Foreskin fibroblast (primary cell): ENCODE measurements at places on chromosomes 6 and 20.

DNA sequence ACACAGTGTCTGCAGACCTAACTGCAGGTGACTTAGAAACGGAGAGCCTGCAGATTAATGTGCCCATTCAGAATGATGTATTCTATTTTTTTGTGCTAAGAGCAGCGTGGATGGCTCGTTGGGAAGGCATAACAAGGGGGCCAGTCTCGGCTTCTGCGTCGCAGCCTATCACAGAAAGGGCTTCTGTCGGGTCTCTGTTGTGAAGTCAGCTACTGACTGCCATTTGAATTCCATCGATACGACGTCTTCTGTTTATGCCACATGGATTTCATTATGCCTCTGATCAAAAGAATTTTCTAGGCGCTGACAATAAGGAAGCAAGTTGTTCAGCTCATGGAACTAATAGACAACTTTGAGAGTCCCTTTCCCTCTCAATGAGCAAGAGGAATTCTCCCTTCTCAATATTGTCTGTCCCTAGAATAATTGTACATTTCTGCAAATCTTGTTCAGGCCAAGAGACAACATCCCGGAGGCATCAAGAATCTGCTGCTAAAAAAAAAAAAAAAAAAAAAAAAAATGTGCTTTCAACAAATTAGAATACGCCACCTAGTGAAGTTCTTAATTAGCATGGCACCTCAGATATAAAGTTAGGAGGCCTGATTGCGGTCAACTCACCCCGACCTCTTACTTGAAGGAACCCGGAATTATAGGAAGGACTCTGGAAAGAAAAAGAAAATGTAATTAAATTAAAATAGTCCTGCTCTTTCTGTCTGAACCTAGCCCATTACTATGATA, 223.9 kb downstream of the TSHZ2 start:
- DNase-seq: no peak

DNA sequence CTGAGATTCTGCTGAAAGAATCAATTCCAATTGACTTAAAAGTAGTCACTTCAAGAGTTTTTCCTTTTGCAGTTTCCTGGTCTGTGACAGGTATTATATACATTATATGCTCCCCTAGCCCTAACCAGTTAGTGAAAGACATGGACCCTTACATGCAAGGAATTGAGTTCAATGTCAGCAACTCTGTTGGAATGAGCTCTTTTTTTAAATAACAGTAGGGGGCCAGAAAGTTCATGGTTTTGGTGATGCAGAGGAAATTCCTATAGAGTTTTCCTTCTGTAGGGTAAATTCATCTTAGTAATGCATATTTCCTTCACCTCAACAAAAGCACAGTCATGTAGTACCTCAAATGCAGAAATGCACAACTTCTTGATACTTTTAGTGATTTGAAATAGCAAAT, 172.2 kb downstream of the KIF6 start:
- DNase-seq: no peak

DNA sequence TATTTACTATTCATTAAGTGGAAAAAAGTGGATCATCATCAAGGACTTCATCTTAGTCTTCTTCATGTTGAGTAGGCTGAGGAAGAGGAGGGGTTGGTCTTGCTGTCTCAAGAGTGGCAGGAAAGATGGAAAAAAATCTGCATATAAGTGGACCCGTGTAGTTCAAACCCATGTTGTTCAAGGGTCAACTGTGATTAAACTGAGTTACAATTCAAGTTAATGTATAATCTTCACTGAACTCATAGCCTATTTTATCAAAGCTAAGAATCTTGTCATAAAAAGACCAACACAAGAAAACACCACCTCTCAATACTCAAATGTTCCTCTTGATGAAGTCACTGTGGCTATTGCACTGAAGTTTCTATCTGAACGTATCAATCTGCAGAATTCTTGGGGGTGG, 260.2 kb downstream of the FNDC1 start:
- no peak for DNase-seq

DNA sequence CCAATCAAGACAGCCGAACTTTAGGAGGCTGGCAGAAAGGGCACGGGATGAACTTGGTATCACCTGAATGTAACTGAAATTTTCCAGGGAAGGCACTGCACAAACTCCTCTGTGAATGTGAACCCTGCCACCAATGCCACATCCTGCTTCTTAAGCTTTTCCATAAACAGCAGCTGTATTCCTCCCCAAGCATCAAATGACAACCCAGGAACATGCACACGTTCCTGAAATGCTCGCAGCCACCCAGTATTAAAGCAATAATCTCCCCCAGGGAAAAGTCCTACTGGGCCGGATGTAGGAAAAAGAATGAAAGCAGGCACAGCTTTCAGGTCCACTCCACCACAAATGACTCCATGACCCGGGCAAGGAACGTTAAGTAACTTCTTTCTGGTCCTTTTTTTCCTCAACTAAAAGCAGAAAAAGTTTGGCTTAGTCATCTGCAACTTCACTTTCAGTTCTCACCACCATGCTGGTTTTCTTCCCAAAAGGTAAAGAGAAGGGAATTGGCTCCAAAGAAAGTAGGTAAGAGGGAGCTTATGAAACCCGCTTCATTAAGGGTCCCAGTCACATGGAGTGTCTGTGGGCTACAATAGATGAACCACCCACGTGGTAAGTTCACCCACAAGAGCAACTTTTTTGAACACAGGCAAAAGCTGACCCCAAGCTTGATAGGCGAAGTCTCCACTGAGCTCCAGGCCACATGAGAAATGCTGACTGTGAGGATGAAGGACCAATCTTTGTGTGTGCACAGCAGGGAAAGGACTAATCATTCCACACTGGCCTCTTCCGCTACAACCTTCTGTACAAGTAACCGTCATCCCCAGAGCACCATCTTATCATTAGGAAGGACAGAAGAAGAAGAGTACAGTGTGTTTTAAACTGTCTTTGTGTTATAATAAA, 90.1 kb downstream of the HIVEP2 start:
- no peak for DNase-seq

DNA sequence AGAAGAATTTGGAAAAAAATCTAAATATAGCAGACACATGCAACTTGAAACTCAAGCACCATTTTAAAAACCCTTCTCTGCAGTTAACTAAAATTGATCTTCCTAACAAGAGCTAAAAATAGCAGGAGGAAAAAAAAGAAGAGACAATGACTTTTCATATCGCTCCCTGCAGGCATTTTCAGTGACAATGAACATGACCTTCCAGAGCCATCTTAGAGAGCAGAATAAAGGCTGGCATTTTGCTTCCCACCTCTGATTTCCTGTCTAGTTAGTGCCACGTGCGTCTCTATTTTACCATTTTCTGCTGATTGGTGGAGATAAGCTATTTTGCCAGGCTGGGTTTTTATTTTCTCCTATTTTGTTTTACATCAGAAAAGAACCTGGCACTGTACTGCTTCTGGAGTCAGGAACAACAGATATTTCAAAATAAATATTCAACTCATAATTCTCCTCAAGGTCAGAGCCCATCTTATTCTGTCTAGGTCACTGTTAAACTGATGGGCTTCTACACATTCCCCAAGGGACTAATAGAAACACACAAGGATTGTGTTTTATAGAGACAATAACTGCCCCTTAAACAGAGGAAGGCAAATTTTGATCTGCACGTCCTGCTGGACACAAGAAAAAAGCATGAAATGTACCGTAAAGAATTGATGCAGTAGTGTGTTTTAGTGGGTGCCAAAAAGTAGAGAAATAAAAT, 70.2 kb upstream of the ENPP5 start:
- DNase-seq: no peak

DNA sequence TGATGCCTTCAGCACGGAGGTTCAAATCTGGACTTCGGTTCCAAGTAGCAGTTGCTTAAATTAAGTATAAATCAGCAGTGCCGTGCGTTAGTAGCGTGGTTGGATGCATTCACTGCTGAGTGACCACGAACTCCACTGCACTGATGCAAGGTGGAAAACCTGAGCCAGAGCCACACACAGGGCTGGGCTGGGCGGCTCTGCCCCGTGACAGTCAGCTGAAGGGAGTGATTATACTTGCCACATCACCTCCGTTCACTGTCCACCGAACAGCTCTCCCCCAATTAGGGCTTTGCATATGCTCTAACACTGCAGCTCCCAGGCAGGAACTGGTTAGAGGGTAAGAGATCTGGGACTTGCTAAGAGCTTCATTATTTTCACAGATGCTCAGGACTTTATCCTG, 22.2 kb downstream of the PPP1R3G start:
- DNase-seq: no peak

DNA sequence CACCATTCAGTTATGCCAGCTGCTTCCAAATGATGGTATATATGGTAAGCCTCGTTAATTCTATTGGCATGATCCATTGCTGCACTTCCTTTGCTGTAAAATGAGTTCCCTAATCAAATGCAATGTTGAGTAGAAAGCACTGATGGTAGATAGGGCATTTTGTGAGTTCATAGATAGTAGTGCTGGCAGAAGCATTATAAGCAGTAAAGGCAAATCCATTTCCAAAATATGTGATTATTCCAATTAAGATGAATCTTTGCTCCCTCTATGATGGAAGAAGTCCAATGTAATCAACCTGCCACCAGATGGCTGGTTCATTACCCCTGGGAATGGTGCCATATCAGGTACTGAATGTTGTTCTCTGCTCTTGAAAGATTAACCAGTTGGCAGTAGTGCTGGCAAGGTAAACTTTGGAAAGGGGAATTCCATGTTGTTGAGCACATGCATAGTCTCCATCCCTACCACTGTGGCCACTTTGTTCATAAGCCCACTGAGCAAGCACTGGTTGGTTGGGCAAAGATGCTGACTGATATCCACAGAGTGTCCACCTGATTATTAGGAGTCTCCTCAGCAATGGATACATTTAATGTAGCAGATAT, 5.6 kb upstream of the TBPL1 start:
- DNase-seq: no peak

GRCh38 chr6:76697585-76697984, 625.1 kb upstream of the IMPG1 start:
- peak; percentile 7 for DNase-seq

DNA sequence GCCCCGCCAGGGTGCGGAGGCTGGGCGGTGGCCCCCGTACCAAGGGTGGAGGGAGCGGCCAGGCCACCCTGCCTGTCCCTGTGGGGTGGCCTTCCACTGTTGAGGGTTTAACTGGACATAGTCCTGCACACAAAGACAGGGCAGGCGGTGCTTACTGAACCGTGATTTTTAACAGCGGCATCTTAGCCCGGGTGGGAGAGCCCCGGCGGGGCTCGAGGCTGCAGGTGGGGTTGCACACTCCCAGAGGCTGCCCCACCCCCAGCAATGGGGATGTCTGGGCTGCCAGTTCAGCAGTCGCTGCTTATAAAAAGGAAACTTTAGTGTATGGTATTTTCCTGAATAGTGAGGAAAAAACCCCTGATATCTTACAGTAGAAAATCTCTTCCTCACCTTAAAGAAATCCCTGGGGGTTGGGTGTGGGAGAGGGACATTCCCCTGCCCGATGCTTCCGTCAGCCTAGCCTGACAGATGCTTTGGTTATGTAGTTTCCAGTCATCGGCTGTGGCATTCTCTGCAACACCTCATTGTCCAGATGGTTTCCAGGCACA, 79.4 kb downstream of the IRF4 start:
- DNase-seq: no peak

- no peak for DNase-seq
Measured at GRCh38 chr6:42177514-42178364, 4.6 kb downstream of the GUCA1A start.

GRCh38 chr6:44955145-44955544, 373.0 kb upstream of the RUNX2 start:
- DNase-seq: no peak

DNA sequence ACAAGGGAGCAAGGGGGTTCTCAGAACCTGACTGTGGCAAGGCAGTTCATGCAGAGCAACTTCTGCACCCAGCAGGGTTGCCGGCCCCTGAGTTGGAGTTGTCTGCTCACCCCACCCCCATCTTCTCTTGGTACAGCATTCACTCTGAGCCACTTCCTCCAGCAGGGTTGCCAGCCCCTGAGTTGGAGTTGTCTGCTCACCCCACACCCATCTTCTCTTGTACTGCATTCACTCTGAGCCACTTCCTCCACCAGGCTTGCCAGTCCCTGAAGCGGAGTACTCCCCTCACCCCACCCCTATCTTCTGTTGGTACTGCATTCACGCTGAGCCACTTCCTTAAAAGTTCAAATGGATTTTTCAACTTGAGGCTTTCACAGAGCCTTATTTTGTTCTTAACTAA, 79.7 kb upstream of the SYNDIG1 start:
- DNase-seq: no peak

DNA sequence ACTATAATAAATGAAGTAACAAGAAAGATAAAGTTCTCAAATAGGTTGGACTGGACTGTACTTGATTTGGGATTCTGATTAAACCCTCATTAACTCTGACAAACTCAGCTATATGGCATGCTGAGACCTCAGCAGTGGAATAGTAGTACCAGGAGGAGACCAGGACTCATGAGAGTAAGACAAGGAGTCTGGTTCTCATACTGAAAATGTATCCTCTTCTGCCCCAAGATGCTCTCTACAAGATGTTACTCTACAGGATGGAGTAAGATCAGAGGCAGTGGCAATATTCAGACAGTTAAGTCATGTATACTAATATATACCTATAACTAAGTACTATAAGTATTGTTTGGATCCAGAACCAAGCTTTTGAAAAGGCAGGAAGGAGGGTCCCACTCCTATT, 31.9 kb upstream of the SYNCRIP start:
- peak; percentile 26 for DNase-seq

- no peak for DNase-seq
Measured at GRCh38 chr6:80185492-80185891, 79.0 kb downstream of the BCKDHB start.

- DNase-seq: no peak
Measured at GRCh38 chr6:32718879-32719278, 22.3 kb upstream of the HLA-DQA2 start.

DNA sequence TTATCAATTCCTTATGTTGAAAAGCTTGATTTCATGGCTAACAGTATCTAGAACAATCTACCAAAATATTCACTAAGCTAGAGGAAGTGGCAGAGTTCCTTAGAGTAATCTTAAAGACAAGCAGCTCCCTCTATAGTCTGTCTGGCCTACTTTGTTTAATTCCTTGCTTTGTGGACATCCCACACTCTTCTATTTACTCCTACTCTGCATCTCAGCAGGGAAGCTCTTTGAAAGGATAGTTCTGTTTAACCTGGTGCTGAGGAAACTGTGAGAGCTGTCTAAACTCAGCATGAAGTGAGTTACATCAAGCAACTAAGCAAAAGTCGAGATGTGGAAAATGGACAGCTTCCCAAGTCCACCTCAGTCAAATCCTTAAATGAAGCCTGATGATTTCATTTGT, 4.3 kb downstream of the REV3L start:
- peak; percentile 71 for DNase-seq

DNA sequence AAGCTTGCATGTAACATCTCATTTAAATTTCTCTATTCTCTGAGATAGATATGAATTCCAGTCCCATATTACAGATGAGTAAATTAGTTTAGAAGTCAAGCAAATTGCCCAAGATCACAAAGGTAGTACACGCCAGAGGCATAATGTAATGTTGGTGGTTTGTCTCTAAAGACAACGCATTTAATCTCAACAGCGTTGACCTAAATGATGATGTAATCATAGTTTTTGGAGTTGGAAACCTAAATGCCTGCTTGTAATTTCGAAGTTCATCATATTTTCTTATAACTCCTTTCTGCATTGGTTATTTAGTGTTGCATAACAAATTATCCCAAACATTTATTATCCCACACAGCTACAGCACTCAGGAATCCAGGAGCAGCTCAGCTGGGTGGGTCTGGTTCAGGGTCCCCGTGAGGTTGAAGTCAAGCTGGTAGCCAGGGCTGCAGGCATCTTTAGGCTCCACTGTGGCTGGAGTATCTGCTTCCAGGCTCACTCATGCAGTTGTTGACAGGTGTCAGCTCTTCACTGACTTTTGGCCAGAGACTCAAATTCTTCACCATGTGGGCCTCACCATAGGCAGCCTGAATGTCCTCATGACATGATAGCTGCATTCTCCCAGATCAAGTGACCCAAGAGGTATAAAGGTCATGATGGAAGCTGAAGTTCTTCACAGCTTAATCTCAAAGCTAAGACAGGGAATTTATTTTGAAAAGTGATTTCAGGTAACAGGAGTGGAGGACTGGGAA, 122.0 kb upstream of the SPTLC3 start:
- no peak for DNase-seq
